HFF-Myc (cell line): ENCODE measurements at places on chromosomes 5 and 9.

DNA sequence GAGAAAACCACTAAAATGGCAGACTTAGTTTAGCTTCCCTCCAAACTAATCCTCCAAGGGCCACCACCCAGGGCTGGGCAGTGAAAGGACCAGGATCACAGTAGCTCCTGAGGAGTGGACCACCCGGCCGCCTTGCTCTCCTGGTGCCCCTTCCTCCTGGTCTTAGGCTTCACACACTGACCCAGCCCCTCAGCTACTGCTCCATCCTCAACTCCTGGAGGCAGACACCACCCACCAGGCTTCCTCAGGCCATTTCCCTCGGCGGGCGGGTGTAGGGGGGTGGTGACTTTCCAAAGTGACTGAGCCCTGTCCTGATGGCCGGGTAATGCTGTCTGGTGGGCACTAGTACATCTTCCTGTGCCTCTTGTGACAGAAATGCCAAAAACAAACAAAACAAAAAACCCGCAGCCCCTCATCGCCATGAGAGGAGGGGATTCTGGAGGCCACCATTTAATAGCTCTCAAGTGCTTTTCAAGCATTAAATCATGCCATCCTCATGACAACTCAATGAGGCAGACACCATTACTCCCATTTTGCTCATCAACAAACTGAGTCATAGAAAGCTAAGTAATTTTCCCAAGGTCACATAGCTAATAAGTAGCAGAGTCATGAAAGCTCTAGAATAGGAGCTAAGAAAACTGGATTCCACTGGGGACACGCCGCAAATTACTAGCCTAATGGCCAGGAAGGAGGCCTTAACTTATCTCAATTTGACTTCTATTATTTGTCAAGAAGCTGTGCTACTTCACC, 91.3 kb upstream of the LRRTM2 start:
- DNase-seq = no peak

GRCh38 chr9:23543419-23543818, 282.6 kb downstream of the ELAVL2 start:
- DNase-seq = no peak

- peak; percentile 52 for DNase-seq
Observed at GRCh38 chr9:104868687-104869404, 59.1 kb downstream of the ABCA1 start.

GRCh38 chr5:147617191-147617606, 107.3 kb upstream of the DPYSL3 start:
- no peak for DNase-seq

- no peak for DNase-seq
Observed at GRCh38 chr5:76303921-76304320, 99.2 kb upstream of the IQGAP2 start.

GRCh38 chr5:90476391-90476790, 1.7 kb downstream of the POLR3G start:
- DNase-seq = no peak

GRCh38 chr9:130448035-130448624, 3.4 kb downstream of the ASS1 start:
- DNase-seq = no peak

- no peak for DNase-seq
Observed at GRCh38 chr9:121944711-121945191, 148.4 kb downstream of the TTLL11 start.

- no peak for DNase-seq
Observed at GRCh38 chr5:164809821-164810220, 1304.4 kb downstream of the MAT2B start.
